T-cell (primary cell): ENCODE measurements at places on chromosomes 2 and 18. TPM values are rescaled to one million over a fixed set of nuclear protein-coding genes. Genes with fewer than 3 reads are reported as not detected.

The CIDEA gene
- not detected for total RNA-seq

DNA sequence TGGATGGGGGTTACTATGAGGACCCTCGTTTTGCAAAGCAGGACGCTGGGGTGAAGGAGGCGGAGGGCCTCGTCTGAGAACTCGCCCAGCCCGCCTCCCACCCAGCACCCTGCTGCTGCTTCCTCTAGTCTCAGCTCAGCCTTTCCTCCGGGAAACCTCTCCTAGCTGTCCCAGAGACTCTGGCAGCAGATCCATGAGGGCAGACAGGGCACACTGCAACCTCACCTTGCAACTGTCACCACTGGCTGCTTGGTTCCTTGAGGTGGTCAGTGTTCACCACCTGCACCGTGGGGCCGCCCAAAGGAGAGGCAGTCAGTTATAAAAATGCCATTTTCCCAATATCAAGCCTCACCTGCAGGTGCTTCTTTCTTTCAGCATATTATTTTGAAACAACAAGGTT is 45.6 kb downstream of the PARD6G start:
- no peak for DNase-seq

DNA sequence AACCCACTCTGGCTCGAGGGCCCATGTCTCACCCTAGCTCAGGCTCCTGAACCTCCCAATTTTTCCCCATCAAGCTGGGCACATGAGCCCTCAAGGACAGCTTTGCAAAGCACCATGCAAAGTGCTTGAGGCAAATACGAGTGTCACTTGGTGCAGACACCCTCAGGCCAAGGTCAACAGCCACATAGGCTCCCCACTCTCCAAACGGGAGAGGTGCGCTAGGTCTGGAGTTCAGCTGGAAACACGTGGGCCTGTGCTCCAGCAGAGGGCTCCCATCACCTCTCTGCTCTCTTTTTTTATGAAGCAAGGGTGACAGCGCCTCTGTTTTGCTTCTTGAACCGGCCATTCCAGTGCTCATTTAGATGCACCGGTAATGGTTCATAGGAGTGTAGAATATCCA is 11.9 kb upstream of the ARHGAP25 start:
- no peak for DNase-seq

- DNase-seq = no peak
Measured at GRCh38 chr2:238428866-238429265, 2.1 kb downstream of the ASB1 start.

The CYP1B1 gene
- total RNA-seq = 0.66 TPM

The TCF4 gene
- 8.9 TPM for total RNA-seq

DNA sequence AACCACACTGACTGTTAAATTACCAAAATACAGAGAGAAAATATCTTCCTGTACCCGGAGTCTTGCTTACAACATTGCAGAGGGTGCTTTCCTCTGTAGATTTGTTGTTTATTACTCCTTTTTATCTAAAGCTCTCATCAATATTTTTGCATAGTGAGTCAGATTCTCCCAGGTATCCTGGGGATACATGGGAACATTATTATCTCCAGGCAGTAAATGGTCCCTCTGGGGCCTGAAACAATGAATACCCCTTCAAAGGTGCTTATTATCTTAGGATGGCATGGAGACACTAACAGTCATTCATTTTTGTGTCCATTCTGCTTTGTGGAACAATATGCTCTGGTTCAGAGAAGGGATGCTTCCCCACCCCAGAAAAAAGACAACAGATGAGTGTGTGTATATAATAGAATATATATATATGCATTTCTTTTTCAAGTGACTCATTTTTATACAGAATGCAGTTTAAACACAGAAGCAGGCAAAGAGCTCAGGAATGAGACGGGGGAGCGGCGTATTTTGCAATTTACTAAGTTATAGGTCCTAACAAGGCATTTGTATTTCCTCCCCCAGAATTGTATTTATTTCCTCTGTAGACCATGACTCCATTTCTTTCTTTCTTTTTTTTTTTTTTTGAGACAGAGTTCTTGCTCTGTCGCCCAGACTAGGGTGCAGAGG is 424.8 kb upstream of the ZEB2 start:
- no peak for DNase-seq
